NCI-H2081 (cell line): ENCODE measurements at places on chromosomes 6 and 20.

DNA sequence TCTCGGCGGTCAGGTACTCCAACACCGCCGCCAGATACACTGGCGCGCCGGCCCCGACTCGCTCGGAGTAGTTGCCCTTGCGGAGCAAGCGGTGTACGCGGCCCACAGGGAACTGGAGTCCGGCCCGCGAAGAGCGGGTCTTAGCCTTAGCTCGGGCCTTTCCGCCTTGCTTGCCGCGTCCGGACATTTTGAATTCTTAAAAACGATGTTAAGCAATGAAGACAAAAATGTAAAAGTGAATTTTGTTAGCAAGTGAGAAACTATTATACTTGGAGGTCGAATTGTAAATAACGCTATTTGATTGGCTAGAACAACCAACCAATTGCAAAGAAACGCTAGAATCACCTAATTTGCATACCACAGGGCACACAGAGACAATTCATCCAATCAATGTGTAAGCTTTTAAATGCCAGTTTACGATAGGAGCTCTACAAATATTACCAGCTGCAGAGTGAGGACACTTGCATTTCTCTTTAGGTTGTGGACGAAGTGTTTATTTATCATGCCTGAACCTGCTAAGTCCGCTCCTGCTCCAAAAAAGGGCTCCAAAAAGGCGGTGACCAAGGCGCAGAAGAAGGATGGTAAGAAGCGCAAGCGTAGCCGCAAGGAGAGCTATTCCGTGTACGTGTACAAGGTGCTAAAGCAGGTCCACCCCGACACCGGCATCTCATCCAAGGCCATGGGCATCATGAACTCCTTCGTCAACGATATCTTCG, 112.0 kb downstream of the HFE start:
- DNase-seq = peak; percentile 90

GRCh38 chr6:134647861-134648260, 302.0 kb downstream of the ALDH8A1 start:
- DNase-seq = no peak

- DNase-seq = no peak
These were observed 21.1 kb downstream of the ENPP1 start for GRCh38 chr6:131828951-131829350.

DNA sequence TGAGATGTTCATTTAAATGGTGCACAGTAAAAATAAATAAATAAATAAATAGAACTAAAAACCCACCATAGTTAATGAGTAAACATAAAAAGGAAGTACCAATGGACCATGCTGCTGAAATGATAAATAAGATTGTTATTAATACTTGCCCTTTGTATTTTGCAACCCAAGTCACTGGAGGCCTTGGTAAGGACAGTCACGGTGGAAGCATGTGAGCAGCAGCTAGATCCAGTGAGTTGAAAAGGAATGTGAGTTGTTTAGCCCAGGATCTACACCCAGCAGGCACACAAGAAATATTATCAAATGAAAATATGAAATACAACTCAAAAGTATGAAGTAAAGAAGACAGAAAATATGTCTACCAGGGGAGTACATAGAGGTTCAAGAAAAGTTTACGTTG, 6.7 kb downstream of the LGSN start:
- no peak for DNase-seq

- DNase-seq = peak; percentile 46
These were observed 36.2 kb upstream of the DSP start for GRCh38 chr6:7505189-7505699.

DNA sequence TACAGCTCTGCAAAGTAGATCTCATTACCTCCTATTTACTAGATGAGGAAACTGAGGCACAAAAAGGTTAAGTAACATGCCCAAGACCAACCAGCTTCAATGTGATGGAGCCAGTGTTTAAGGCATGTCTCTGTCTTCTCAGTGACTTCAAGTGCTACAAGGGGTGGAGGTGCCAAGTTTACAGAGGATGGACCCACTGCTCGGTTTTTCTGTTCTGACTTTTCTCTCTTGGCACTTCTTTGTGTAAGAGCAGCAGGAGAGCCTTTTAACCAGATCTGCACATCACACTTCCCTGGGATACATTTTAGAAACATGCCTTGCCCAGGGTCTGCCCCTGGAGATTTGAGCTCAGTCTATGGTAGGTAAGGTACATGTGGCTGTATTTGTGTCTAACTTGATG, 9.8 kb downstream of the WRNIP1 start:
- DNase-seq = no peak

DNA sequence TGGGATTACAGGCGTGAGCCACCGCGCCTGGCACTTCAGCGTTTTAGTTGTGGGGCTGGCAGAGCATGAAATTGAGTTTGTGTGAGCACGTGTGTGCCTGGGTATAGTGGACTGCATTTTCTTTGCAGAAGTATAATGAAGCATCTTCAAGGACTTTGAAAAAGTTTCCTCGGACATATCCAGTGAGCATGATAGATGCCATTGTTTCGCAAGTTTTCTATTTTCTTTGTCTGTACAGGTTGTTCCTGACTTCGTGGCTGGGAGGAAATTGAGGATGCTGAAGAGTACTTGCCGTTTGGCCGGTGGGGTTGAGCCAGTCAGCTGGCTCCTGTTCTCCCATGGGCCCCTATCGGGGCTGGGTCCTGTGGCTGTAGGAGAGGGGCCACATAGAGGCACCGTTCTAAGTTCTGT, 55.9 kb downstream of the RREB1 start:
- DNase-seq = no peak

DNA sequence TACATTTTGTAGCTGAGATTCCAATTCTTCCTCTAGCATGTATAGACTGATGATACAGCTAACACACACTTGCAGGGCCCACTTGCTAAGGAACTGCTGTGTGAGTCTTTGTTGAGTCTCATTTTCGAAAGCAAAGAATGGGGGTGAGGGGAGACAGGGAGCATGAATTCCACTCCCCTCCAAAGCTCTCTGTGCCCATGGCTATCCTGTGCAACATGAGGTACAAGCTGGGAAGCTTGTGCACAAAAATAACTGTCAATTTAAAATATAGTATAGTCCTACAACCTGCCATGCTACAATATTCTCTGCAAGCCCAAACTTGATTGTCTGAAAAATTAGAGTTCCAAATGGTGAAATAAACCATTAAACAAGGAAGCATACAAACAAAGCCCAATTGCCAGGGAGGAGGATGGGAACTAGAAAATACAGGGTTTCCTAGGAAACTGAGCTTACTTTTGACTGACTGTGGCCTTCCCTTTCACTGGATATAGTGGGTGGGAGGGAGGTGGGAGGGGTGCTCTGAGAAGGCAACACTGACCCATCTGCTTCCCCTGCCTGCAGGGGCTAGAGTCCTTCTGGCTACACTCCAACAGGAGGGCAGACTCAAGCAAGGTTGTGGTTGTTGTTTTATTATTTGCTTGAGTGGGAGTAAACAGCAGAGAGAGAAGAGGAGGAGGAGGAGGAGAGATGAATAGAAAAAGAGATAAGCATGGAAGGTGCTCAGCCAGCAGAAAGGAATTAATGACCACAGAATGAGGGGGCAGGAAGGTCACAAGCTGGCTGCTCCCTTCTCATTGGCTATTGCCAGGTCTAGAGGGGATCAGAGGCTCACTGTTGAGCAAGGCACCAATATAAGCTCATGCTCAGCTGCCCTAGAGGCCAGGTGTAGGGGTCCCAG, 84.6 kb downstream of the FYN start:
- DNase-seq = no peak
